Mammary epithelial cell (primary cell): ENCODE measurements at places on chromosomes 16 and 17. TPM values are rescaled to one million over a fixed set of nuclear protein-coding genes. Genes with fewer than 3 reads are reported as not detected.

GRCh38 chr17:27535178-27535928, 79.1 kb downstream of the KSR1 start:
- no peak for DNase-seq

- no peak for DNase-seq
These were observed 187.0 kb upstream of the RPL38 start for GRCh38 chr17:74016461-74016860.

- DNase-seq = no peak
These were observed 26.6 kb downstream of the PIEZO1 start for GRCh38 chr16:88758227-88758943.

GRCh38 chr17:36761203-36761950, 160.0 kb downstream of the MRM1 start:
- DNase-seq = no peak

Gene FAM171A2
- 1.3 and 4.0 TPM in 2 replicates for total RNA-seq

DNA sequence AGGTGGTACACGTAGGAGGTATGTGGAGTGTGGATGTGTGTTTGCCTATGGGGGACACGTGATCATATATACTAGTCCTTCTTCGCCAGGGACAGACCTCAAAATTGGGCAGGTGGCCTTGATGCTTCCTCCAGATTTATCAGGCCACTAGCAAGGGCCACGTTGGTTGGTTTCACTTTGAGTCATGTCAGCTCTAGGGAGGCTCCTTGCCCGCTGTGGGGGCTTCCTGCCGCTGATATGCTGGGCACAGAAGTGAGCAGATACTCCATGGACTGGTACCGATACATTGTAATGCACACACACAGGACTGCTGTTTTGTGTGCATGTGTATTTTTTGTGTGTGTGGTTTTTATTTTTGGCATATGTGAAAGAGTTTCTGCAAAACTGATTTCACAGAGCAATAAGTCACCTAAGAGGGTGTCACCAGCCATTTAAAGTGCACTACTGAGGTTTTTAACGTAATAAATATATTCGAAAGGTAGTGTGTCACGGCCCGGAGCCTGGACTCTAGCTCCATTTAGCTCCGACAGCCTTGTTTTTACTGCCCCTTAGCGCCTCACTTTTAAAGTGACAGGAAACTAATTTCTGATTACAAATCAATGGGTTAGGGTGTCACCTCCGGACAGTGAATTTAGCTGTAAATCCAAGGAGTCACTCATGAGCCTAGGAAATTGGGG, 605.5 kb upstream of the SALL1 start:
- no peak for DNase-seq

DNA sequence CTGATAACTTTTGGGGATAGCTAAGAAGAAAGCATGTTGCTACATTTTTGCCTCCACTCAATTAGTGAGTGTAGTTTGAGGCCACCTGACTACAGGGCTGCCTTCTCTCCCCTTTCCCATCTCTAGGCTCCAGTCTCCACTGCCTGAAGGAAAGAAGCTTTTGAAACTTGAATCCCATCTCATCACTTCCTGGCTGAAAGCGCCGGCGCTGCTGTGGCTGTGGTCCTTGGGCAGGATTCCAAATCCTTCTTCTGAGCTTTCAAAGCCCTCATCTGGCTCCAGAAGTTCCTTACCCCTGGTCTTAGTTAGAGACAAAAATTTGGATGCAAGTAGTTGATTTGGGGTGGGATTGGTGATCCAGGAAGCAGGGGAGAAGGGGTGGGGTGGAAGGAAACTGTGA, 119.4 kb downstream of the FOXL1 start:
- DNase-seq = no peak

DNA sequence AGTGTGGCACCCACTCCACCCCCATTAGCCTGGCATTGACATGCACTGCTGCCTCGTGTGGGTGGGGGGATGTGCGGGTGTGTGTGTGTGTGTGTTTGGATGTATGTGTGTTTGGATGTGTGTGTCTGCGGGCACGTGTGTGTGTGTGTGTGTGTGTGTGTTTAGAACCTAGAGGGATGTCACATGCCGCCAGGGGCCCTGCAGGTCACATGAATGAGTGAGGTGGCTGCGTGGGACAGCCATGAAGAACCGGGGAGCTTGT, 9.0 kb downstream of the KATNB1 start:
- DNase-seq = no peak

GRCh38 chr16:11414815-11415775, 69.8 kb downstream of the RMI2 start:
- DNase-seq = no peak

DNA sequence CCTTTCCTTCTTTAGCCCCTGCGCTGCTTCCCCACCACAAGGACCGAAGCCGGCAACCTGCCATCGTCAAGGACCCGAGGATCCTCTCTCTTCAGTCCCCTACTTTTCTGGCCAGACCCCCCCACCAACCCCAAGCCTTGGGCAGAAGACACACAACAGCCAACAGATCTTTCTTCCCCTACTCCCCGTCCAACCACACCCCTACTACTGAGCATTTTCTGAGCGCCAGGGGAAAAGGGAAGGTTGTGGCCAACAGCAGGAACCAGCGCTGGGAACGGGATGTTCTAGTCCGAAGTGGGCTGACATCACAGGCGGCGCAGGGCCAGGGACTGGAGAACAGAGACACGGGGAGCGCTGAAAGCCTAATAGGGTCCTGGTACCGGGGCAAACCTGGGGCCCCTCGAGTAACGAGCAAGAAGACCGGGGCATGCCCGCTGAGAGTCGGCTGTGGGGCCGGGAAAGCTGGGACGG, 528 bp downstream of the PER1 start:
- DNase-seq = peak; percentile 50

Gene CPNE7
- total RNA-seq = not detected

GRCh38 chr17:40060887-40061608, 1.7 kb upstream of the THRA start:
- no peak for DNase-seq

Gene CCL13
- not detected for total RNA-seq

- no peak for DNase-seq
These were observed 165.7 kb downstream of the STX8 start for GRCh38 chr17:9409878-9410277.

DNA sequence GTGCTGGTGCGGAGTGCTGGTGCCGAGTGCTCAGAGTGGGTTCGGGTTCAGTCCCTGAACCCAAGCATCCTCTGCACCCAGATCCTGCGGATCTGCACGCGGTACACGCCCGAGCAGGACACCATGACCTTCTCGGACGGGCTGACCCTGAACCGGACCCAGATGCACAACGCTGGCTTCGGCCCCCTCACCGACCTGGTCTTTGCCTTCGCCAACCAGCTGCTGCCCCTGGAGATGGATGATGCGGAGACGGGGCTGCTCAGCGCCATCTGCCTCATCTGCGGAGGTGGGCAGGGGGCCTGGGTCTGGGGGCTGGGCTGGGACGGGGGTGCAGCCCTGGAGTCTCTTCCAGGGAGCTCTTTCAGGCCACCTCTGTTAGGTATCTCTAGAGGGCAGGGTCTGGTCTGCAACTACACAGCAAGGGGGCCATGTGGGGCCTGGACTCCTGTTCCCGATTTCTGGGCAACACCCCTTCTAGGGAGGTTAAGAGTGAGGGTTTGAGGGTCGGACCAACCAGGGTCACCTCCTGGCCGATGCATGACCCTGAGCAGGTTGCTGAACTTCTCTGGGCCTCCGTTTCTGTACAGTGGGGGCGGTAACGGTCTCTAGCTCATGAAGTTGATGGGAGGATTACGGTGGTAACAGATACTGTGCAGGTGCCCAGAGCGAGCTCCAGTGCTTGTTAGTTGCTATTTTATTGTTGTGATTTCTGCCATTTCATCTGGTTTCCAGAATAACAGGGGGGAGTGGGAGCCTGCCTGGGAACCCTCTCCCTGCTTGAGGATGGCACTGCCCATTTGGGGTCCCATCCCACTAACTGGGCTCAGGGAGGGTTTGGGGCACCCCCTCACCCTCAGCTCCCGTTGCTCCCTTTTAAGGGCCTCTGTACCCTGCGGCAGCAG, 10.1 kb downstream of the GJD3 start:
- no peak for DNase-seq

Gene TNFRSF12A
- 391 TPM for total RNA-seq

DNA sequence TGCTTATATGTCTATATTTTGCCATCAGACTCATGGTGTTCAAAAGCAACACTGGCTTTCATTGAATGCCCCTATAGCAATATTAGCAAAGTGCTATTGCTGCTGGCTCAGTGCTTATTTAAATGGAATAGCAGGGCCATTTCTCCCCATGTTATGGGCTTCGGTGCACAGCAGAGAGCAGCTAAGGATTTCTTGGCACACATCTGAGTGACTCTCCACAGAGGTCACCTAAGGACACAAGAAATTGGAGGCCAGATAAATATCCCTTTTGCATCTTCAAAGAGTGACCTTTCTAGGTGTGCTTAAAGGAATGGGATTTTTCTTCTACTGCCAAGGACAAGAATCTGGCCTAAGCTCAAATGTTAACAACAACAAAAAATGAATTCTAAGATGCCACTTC, 751.8 kb downstream of the CDH11 start:
- no peak for DNase-seq

DNA sequence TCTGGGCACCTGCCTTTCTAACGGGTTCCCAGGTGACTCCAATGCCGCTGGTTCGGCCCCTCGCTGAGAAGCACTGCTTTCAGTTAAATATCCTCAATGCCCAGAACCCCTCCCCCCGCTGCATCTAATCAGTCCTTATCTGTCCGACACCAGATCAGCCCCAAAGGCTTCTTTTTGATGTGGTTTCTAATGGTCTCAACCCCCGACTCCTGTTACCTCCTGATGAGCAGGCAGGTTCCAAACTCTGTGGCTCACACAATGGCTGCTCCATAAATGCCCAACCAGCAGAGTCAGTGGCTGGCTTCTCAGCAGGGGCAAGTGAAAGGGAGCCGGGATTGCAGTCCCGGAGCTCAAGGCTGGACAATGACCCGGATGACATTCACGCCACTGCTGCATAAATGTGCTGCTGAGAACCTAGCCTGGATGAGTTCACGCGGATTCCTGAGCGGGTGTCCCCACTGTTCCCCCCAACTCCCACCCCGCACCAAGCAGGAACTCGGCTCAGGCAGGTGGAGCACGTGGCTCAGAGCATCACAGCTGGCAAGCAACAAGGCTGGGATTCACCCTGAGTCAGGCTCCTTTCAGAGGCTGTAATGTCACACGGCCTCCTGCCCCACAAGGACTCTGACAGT, 1.0 kb upstream of the SLC38A8 start:
- DNase-seq = no peak

GRCh38 chr17:47733674-47734410, 806 bp downstream of the TBX21 start:
- DNase-seq = no peak

Gene PAQR4
- 6.8 TPM for total RNA-seq

GRCh38 chr17:83156408-83156807, 77.0 kb downstream of the METRNL start:
- DNase-seq = no peak

GRCh38 chr17:19714542-19715411, 1.6 kb downstream of the SLC47A2 start:
- no peak for DNase-seq

DNA sequence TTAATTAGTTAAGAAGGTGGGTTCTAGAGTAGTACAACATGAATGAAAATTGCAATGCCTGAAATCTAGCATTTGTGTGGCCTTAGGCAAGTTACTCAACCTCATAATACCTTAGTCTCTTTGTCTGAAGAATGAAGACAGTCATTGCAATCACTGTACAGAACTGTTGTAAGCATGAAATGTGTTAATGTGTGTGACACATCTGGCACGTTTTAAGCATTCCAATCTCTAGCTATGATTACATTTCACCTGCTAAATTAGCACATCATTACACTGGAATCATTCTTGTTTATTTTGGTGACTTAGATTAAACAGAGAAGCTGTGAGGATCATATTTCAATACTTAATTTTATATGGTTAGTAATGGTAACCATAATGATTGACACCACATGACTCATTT, 629.7 kb upstream of the KIF2B start:
- DNase-seq = no peak

Gene SHISA9
- total RNA-seq = 60.5 TPM

GRCh38 chr16:56362706-56363105, 62.6 kb downstream of the AMFR start:
- no peak for DNase-seq

- no peak for DNase-seq
These were observed 2.9 kb downstream of the UMOD start for GRCh38 chr16:20349615-20350014.

DNA sequence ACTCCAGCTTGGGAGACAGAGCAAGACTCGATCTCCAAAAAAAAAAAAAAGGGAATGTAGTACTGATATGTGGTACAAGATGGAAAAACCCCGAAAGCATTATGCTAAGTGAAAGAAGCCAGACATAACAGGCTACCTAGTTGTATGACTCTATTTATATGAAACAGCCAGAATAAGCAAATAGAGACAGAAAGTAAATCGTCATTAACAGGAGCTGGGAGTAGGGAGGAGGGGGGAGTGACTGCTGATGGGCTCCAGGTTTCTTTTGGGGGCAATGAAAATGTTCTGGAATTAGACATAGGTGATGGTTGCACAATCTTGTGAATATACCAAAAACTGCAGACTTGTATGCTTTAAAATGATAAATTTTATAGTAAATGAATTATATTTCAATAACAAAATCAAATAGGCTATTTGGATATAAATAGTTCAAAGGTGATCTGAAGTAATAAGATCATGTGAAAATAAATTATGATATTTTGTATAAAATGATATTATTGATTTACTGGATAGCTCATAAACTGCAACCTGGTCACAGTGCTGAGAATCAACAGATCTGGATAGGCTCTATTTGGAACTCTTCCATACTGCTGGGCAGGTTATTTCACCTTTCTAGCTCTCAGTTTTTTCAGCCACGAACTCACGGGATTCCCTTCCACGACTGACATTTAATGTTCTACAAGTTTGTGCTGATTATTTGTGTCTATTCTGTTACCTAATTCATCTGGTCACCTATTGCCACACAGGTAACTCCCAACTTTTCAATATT, 27.1 kb downstream of the ZNF652 start:
- DNase-seq = no peak

DNA sequence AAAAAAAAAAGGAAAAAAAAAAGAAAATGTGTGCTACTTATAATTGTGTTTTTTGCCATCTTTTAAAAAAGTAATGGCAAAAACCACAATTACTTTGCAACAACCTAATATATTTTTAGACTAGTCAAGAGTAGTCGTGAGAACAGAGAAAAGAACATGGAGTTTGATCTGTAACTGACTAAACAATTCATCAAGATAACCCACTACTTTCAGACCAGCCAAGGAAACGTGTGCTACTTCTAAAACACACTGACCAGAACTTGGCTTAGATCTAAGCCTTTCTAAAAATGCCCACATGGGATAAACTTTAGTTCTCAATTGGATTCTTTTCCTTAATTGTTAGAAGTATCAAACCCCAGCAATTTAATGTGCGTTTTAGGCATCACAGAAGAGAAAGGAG, 616 bp downstream of the PECAM1 start:
- no peak for DNase-seq

DNA sequence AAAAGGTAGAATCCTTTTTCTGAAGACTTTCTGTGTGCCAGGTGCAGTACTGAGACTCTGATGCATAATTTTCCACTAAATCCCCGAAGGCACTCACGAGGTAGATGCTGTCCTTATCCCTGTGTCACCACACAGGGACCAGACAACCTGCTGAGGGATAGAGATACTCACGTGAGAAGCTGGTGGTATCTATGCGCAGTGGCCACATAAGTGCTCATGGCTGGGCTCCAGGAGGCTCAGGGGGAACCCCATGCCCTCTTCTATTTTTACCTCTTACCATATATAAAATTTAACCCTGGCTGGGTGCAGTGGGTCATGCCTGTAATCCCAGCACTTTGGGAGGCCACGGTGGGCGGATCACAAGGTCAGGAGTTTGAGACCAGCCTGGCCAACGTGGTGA, 38.3 kb downstream of the NT5M start:
- no peak for DNase-seq
